ENCODE measurements at places on chromosomes 13 and 19. TPM values are rescaled to one million over a fixed set of nuclear protein-coding genes. Genes with fewer than 3 reads are reported as not detected.

DNA sequence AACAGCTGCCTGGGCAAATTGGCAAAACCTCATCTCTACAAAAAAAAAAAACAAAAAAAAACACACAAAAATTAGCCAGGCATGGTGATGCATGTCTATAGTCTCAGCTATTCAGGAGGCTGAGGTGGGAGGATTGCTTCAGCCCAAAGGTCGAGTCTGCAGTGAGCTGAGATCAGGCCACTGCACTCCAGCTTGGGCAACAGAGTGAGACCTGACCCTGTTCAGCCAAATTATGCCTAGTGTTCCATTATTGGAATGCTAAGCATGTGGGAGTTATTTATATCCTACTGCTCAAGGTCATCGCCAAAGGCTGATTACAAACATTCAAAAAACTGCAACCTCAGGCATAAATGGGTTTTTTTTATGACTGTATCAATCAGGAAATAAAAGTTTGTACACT lies 1251.0 kb upstream of the PCDH9 start:
- no peak for DNase-seq

DNA sequence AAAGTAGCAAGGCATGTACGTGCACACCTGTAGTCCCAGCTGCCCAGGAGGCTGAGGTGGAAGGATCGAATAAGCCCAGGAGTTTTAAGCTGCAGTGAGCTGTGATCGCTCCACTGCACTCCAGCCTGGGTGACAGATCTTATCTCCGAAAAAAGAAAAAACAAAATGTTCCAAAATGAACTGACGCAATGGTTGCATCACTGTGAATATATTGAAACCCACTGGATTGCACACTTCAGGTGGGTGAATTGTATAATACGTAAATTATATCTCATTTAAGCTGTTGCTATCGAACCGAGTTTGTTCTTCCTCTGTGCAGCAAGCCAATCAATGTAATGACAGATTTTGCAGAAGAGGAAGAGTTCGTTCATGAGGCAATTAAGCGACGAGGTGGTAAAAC lies 1.6 kb upstream of the CASP14 start:
- DNase-seq = no peak

GRCh38 chr19:41872775-41873647 lies 4.1 kb upstream of the CD79A start:
- DNase-seq = peak; percentile 63

DNA sequence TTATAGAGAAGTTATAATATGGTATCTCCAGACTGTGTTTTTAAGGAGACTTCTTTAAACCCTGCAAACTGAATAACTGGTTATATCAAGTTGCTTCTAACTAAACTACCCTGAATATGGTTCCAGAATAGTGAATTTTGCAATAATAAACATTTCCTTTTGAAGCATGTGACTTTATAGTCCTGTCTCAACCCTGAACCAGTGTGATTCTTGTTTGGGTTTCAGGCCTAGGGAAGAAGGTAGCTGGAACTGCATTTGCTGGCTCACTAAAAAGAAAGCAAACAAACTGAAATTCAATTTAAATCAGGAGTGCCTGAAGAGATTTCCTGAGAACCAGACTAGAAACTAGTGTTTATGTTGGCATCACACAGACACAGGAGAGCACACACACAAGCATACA lies 4.9 kb downstream of the ARHGEF7 start:
- no peak for DNase-seq

DNA sequence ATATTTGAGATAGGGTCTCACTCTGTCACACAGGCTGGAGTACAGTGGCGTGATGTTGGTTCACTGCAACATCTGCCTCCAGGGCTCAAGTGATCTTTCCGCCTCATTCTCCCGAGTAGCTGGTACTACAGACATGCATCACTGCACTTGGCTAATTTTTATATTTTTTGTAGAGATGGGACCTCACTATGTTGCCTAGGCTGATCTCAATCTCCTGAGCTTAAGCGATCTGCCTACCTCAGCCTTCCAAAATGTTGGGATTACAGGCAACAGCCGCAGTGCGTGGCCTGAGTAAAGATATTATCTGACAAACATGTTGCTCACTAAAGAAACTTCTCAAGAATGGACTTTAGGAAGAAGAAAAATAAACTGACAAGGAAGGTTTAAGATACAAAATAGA lies 125.4 kb upstream of the ABCC4 start:
- DNase-seq = no peak

DNA sequence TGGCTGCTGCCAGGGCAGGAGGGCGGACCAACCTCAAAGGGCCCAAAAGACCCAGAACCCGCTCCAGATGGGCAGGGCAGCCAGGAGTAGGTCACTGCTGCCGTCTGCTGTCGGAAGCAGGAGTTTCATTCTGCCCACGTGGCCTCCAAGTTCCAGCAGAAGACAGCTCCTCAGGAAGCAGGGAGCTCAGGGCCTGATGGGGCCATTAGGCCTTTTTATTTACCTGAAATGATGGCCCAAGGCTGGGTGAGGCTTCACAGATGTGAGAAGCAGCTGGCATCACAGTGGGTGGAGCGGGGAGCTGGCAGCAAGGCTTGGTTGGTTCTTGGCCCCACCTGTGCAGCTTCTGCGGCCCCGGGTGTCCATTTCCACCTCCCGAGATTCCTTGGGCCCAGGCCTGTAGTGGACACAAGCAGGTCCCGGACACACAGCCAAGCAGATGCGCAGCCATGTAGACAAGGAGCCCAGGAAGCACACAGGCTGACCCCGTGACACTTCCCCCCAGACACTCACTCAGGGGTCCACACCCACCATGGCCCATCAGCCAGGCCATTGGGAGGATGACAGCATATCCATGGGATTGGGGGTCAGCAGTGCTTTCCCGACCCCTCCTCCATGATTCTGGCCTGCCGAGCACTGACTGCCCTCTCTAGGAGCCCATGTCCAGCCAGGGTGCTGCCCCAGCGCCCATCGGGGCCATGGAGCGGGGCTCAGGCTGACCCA lies 26.4 kb downstream of the C13orf46 start:
- DNase-seq = peak; percentile 12

GRCh38 chr13:94656766-94657165 lies 55.1 kb downstream of the GPR180 start:
- no peak for DNase-seq

DNA sequence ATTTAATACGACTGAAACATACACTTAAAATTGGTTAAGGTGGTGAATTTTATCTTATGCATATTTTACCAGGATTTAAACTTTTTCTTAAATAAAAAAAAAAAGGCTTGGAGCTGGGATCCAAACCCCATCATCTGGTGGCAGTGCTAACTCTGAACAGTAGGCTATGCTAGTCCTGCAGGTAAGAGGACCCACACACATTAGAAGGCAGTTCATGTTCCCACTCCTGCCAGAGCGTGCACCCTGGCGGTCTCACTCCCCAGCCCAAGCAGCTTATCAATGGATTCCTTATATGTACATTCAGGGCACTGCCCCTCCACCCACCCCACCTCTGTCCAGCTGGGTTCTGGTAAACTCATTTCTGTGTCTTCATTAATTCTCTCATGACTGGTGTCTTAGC lies 31.3 kb upstream of the CEBPA start:
- no peak for DNase-seq

GRCh38 chr13:21309542-21310172 lies 133.2 kb downstream of the MRPL57 start:
- no peak for DNase-seq

- DNase-seq = peak; percentile 86
Measured at GRCh38 chr19:45547965-45548609, 36.5 kb downstream of the OPA3 start.

GRCh38 chr13:102033857-102034331 lies 368.0 kb downstream of the FGF14 start:
- no peak for DNase-seq

- DNase-seq = no peak
Measured at GRCh38 chr13:48542138-48542537, 9.3 kb upstream of the RCBTB2 start.

- DNase-seq = no peak
Measured at GRCh38 chr13:33139780-33140535, 123.7 kb downstream of the KL start.

DNA sequence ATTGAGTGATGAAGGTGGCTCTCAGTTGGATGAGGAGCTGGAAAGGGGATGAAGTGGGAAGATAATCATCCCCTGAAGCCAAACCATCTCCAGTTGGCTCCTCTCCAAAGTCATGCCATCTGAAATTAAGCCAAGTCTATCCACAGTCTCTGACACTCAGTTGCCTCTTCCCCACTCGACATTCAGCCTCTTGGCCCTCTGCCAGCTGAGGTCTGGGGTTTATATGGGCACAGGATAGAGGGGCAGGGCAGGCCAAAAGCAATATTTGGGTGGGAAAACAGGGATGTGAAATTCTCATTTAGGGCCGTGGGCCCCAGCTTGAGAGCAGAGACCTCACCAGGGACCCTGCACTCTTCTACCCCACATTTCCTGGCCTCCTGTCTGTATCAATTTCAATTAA lies 85.9 kb downstream of the SLITRK1 start:
- no peak for DNase-seq

GRCh38 chr19:50876456-50876855 lies 3.2 kb downstream of the KLK2 start:
- no peak for DNase-seq

DNA sequence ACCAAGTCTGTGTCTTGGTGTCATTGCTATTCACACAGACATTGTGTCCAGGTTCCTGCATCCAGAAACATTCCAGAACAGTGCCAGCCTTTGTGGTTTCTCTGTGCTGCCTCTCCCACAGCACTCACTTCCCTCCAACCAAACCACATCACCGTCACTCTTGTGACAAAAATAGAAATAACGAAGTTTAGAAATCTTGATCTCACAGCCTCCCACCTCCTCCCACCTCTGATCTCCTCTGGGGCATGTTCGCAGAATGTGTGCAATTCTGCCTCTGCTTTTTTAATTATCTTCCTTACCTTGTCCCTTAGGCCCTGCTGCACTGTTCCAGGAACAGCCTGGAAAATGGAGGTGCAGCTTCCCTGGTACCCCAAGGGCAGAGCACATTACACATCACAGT lies 8.7 kb upstream of the SERPINE3 start:
- DNase-seq = no peak

GRCh38 chr19:31119951-31120690 lies 229.1 kb downstream of the TSHZ3 start:
- DNase-seq = no peak

The POSTN gene
- not detected for total RNA-seq

The MCEMP1 gene
- not detected for total RNA-seq

The SHKBP1 gene
- 97.4 TPM for total RNA-seq

The EDNRB gene
- total RNA-seq = 0.22 TPM

The ZNF99 gene
- not detected for total RNA-seq

The SIGLEC12 gene
- total RNA-seq = not detected

The LRRC4B gene
- 0.89 TPM for total RNA-seq
